ENCODE measurements at places on chromosomes 5 and 9.

GRCh38 chr9:38088006-38088925 lies 19.2 kb upstream of the SHB start:
- DNase-seq, result peak; percentile 81

GRCh38 chr9:85089188-85089969 lies 419.9 kb downstream of the NTRK2 start:
- no peak for DNase-seq

DNA sequence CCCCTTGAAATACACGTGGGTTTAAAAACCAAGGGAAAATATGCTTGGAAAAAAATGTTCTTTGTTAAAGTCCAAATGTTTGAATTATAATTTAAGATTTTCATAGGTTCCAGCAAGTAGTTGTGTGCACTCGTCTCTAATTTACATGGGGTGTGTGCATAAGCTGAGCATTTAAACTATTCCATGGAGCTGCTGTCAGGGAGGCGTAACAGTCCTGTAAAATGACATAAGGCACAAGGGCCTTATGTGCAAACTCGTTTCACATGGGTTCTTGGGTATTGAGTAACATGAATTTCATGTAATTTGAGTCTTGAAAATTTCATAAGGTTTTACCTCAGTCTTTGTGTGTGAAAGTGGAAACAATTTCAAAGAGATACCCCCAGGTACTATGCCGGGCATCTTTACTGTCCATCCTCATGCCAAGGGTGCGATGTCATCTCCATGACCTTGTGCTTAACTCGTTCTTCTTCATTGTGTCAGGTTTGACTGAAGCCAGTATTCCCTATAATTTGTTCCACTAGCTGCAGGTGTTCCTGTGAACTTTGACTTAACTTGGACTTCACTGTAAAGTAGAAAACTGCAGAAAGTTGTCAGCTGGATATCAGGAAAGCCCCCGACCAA lies 359.3 kb downstream of the SH3GL2 start:
- DNase-seq, result no peak

- DNase-seq, result peak; percentile 43
These were observed 28.2 kb downstream of the C9orf152 start for GRCh38 chr9:110179734-110180133.

DNA sequence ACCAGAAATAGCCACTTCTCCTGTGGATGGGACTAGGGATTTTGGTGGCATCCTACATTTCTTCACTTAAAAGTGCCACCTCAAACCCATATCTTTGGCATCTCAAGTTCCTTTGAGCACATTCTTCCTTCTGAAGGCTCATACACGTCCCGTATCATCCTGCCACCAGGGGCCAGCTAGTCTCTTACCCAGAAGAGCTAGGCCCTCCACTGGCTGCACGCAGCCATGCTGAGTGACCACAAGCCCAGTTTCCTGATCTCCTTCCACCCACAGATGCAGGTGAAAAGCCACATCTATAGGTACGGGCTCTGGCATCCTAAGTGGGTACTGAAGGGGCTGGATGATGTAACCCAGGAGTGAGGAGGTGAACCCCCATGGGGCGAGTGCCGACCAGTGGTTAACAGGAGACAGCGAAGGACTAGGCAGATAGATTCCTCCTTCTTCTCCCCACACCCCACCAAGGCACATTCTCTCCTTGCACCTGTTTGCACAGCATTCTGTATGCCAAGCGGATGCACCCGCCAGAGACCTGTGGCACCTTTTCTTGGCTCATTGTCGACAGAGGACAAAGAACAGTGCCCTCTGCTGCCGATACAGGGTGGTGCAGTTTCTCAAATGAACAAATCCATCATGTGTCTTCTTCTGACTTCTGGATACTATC lies 14.4 kb upstream of the SCGB3A1 start:
- DNase-seq, result peak; percentile 34

- no peak for DNase-seq
These were observed 85.7 kb upstream of the C9orf72 start for GRCh38 chr9:27659001-27659400.

DNA sequence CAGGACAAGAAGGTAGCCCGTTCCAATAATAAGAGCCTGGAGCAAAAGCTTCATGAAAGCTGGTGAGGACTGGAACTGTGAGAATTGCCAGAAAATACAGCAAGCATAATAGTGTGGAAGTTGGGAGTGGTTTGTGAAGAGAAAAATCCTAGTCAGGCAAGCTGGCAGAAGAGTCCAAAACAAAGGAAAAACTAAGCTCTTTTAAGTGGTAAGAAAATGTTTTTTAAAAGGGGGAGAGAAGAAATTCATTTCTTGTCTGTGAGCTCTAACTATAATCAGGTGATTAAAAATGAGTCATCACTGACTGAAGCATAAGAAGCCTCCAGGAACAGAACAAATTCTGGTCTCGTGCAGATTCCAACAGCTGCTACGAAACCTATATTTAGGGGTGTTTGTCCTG lies 102.6 kb downstream of the CAAP1 start:
- peak; percentile 24 for DNase-seq

DNA sequence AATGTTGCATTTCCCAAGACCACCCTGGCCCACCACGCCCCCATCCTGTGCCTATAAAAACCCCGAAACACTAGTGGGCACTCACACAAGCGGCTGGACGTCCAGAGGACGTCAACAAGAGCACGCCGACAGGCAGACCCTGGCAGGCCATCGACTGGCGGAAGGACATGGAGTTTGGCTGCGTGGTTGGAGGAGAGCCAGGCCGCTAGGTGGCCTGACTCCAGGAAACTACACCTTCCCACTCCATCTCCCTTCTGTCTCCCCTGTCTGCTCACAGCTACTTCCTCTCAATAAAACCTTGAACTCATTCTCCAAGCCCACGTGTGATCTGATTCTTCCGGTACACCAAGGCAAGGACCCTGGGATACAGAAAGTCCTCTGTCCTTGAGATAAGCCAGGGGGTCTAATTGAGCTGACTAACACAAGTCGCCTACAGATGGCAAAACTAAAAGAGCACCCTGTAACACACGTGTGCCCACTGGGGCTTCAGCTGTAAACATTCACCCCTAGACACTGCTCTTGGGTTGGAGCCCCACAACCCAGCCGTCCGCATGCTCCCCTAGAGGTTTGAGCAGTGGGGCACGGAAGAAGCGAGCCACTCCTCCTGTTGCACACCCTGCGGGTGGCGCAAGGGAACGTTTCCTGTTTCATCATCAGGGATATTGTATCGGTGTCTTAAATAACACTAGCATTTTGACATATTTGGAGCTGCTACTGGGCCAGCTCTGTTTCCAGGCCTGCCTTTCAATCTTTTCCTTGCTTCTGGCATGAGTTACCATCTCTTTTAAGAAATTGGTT lies 54.5 kb upstream of the TAF11L2 start:
- DNase-seq, result no peak

- no peak for DNase-seq
These were observed 148.2 kb downstream of the PAM start for GRCh38 chr5:102903074-102903871.

DNA sequence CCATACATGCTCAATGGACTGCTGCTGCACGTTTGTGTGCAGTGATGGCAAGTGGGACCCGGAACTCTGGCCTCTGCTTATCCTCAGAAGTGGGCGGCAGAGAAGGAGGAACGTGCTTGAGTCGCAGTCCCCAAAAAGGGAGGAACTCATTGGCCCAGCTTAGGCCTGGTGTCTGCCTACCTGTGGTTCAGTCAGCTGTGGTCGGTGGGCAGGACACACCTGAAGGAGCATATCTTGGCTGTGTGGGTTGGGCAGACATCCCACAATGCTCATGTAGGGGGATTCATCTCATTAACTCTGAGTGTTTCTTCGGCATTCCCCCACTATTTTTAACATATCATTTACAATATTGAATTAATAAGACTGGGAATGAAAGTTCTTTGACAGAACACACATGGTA lies 122.9 kb upstream of the IL12B start:
- no peak for DNase-seq

- no peak for DNase-seq
These were observed 9.2 kb downstream of the PTPN3 start for GRCh38 chr9:109488791-109489492.

DNA sequence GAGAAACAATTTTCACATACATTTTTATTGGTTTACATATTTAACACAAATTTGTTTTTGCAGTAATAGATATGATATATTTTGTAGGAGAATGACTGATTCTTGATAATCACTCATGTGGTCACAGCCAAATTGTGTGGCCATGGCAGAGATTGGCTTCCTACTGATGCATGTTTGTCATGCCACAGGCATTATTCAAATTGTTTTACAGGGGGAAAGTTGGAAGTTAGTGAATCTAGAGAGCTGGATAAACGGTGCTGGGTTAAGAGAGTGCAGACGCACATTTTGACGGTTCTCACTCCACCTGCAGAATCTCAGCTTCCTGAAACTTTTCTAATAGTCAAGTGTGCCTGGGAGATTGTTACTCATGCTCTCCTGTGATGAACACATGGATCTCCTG lies 91.1 kb upstream of the FBN2 start:
- no peak for DNase-seq

GRCh38 chr5:135253601-135254178 lies 145.3 kb downstream of the MACROH2A1 start:
- DNase-seq, result no peak

DNA sequence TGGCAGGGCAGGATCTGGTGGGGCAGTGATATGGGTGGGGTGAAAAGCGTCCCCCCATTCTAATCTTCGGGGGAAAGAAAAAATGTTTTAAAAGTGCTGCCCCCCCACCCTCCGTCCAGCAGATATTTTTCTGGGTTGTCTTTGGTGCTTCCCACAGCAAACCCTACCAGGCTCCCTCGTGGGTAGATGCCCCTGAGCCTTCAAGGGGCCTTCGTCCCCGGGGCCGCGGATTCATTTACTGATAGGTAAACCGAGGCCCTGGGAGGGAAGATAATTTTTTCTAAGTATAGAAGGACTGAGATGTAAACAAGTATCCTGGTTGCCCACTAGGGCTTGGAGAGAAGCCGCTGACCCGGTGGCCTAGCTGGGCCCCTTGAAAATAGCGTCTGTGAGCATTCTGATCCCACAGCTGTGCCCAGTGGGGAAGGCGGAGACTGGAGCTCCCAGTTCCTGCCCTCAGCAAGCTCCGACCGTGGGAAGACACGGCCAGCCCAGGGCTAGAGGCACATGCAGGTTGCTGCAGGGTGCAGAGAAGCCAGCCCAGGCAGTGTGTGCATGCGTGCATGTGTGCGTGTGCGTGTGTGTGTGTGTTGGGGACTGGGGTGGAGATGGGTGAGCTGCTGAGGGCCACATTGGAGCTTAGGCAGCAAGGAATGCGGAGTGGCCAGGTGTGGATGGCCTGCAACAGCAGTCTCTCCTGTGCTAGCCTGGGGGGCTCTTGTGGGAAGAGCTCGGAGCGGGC lies 6.0 kb upstream of the RXRA start:
- DNase-seq, result no peak

- DNase-seq, result no peak
These were observed 70.3 kb downstream of the MAP1B start for GRCh38 chr5:72177538-72177937.

- no peak for DNase-seq
These were observed 328.2 kb downstream of the SLIT3 start for GRCh38 chr5:168972731-168973130.

GRCh38 chr5:57683036-57683630 lies 200.5 kb upstream of the ACTBL2 start:
- DNase-seq, result no peak

DNA sequence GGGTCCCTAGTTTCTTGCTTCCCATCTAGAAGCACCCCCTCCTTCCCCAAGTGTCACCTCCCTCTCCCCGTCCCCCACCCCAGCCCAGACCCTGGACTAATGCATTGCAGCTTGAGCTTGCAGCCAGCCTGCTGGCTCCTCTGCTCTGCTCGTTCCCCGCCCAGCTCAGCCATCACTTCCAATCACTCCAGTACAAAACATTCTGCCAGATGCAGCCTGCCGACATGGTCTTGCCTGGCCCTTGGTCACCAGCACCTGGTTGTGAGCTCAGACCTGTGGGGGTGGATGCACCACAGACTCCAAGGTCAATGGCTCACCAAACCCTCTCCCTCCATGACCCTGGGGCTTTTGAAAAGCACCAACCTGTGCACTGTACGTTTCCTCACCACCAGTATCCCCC lies 172.9 kb upstream of the SMIM23 start:
- no peak for DNase-seq

DNA sequence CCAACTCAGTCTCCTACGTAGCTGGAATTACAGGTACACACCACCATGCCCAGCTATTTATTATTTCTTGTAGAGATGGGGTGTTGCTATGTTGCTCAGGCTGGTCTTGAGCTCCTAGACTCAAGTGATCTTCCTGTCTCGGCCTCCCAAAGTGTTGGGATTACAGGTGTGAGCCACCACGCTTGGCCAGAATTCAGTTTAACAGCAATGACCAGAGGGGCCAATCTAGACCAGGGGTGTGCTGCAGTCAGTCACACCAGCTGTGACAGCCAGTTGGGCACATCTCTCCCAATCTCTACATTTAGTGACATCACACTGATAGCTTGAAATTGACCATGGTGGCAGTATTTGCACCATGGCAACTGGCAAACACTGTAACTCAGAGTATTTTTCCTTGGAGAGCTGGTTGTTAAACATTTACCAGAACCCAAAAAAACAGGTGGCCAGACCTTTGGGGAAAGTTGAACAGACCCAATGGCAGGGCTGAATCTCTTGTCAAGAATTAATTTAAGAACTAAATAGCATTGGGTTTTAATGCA lies 67.7 kb upstream of the UBTD2 start:
- no peak for DNase-seq

GRCh38 chr5:137753691-137754187 lies 424 bp downstream of the HNRNPA0 start:
- DNase-seq, result peak; percentile 16

- DNase-seq, result no peak
These were observed 51.4 kb downstream of the ALDH7A1 start for GRCh38 chr5:126543660-126544059.

GRCh38 chr5:56319526-56320181 lies 86.5 kb upstream of the ANKRD55 start:
- DNase-seq, result no peak

- no peak for DNase-seq
These were observed 131.5 kb downstream of the FSTL4 start for GRCh38 chr5:133480866-133481265.

GRCh38 chr9:129919841-129920240 lies 84.6 kb downstream of the USP20 start:
- no peak for DNase-seq

GRCh38 chr5:60274747-60275146 lies 381.2 kb upstream of the PDE4D start:
- no peak for DNase-seq

DNA sequence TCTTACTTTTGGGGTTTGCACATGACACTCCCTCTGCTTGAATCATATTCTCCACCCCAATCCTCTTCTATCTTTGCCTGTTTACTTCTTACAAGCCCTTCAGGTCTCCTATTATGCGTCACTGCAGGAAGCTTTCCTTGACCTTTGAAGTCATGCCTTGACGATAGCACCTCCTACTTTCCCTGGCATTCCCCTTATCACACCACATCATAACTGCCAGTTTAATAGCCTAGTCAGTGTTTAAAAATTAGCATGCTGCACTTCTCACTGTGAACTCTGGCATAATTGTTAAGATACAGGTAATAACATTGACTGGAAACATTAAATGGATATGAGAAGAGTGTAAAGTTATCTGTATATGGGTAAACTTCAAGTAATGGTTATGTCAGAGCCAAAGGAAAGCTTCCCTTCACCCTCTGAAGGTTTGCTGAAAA lies 37.1 kb upstream of the CEP120 start:
- no peak for DNase-seq

- DNase-seq, result no peak
These were observed 16.6 kb downstream of the FAT2 start for GRCh38 chr5:151574444-151574996.

All from AG08395 (cell line).